Effector memory CD4-positive, alpha-beta T cell (primary cell): ENCODE measurements at places on chromosomes 1 and 21.

- no peak for DNase-seq
Measured at GRCh38 chr1:180232521-180233043, 2.5 kb downstream of the LHX4 start.

GRCh38 chr21:36959020-36959835 is 7.2 kb downstream of the HLCS start:
- DNase-seq, result no peak

GRCh38 chr1:52142220-52143183 is 613 bp downstream of the ZFYVE9 start:
- no peak for DNase-seq

DNA sequence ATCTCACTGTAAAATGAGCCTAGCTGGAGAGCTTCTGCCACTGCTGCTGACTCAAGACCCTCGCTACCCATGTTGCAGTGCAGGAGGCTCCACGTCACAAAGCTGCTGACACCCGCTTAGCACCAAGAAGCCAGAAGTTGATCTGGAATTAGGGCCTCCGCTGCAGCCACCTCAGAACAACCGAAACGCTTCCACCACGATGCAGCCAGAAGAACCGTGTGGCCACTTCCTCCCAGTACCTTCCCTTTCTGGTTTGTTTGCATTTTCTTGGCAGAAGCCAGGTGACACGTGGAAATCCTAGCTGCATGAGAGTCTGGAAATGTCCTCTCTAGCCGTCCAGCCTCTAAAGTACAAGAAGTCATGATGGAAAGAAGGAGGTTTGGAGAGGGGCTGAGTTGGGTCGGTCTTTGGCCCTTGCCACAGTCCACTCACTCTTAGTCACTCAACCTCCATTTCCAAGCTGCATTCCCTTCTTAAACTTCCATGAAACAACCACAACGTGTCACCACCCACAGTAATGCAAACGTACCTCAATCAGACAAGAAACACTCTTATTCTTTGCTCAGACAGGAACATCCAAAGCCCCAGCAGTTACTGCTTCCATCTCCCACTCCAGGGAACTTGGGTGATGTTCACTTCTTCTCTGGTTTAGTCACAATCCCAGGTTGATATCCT is 10.0 kb upstream of the CDA start:
- no peak for DNase-seq

GRCh38 chr1:167881069-167881468 is 32.9 kb downstream of the ADCY10 start:
- DNase-seq, result no peak

- no peak for DNase-seq
Measured at GRCh38 chr1:42929434-42930177, 29.1 kb downstream of the SLC2A1 start.

DNA sequence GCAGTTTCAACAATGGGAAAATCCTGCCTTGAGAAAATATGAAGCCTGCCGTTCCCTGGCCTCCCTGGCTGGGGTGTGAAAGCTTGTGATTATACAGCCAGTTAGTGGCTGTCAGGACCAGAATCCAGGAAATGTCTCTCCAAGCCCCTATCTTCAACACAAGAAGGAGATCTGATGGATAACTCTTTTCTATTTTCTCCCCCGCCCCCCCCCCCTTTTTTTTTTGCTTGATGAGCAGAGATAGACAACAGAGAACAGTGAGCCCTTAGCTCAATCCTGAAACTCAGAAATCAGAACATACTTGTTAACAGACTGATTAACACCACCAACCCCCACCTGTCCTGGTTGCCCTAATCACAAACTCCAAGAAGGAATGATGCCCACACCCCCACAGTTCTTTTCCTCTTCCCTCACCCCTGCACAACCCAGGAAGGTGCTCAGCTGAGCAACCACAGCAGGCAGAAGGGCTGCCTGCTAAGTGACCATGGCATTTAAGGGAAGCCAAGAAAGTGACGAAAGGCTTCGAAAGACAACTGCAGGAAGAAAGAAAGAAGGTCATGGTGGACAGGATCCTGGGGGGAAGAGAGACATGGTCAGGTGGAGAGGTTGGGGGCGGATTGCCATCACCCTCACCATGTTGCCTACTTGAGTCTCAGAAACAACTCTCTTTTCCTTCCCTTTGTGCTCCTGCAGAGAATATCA is 12.3 kb upstream of the DENND2D start:
- DNase-seq, result no peak

DNA sequence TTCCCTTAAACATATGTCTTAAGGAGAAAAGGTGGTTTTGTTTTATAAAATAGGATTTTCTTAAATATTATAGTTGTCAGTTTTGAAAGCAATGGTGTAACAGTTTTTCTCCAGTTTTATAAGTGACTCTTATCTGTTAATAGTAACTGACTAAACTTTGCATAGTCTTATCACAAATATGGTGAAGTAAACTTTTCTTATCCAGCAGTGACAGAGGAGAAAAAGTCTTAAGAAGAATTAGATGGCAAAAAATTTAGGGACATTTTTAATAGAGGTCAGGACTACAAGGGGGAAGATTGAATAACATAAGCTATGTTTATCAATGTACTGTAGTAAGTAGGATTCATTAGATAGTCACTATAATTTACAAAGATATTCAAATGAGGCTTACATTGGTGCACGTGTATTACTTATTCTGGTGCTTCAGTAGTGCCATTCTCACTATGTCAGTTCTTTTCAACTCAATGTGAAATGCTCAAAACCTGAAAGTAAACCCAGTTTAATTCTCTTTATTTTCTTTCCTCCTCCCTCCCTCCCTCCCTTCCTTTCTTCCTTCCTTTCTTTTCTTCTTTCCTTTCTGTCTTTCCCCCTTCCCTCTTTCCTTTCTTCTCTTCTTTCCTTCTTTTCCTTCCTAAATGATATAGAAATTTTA is 26.1 kb downstream of the F3 start:
- no peak for DNase-seq

DNA sequence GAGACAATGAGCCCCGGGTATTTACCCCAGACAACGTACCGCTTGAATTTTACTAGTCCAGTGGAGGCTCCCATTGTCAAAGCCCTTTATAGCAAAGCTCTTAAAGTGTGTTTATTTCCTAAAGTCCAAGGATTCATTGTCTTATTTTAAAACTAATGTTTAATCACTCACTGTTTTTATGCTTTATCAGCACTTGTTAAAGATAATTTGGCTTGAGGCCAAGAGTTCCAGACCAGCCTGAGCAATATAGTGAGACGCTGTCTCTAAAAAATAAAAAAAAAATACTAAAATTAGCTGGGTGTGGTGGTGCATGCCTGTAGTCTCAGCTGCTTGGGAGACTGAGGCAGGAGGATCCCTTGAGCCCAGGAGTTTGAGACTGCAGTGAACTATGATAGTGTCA is 202.8 kb downstream of the RYR2 start:
- DNase-seq, result no peak
